Stimulated activated CD4-positive, alpha-beta T cell treated with anti-CD3 and anti-CD28 coated beads, TNF-alpha, amount 100 ng/mL, for 4 hours (primary cell): ENCODE measurements at places on chromosomes 7 and 10.

GRCh38 chr7:13628239-13629001 is 361.0 kb downstream of the ETV1 start:
- no peak for DNase-seq

DNA sequence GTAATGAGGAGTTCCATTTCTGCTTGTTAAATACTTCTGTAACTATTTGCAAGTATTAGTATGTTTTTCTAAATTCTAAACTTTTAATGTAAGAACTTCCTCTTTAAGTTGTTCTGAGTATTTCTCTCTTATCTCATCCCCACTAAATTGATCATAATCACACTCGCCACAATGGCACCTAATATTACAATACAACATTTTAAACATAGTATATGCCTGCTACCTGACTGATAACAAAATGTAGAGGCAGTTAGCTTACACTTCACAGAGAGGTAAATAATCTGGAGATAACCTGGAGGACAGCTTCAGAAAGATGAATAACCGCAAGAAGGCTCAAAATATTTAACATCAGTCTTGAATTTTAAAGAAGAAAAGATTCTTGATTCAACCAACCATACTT is 48.6 kb downstream of the HIBADH start:
- no peak for DNase-seq

GRCh38 chr7:11570205-11570604 is 261.8 kb downstream of the THSD7A start:
- DNase-seq, result no peak

DNA sequence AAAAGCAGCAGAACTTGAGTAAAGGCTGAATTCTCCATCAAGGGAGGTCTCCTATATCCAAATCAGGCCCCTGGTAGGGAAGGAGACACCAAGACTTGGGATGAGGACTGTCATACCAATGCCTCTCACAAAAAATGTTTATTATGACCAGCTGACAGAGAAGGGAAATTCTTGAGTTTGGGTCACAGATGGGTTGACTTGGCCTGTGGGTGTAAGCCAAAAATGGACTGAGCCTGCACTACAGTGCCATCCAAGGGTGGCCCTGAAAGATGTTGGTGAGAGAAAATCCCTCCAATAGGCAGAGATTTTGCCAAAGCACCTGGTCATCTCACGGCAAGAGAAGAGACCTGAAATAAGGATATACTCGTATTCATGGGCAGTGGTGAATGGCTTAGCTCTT is 27.0 kb upstream of the PPIF start:
- DNase-seq, result no peak

- no peak for DNase-seq
Measured at GRCh38 chr7:50751146-50751545, 31.6 kb downstream of the GRB10 start.

DNA sequence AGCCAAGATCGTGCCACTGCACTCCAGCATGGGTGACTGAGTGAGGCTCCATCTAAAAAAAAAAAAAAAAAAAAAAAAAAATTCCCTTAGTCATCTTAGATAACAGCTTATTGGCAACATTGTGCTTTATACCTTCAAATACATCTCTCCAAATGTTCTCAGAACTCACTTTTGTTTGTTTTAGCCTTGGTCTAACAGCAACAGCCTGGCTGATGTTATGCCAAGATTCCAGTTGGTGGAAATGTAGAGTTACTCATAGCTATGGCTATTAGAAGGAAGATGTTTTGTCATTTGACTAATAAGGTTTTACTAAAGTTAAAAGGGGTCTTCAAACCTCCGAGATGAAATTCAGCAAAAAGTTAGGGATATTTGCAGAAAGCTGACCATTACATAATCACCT is 481.4 kb downstream of the NEBL start:
- DNase-seq, result no peak

DNA sequence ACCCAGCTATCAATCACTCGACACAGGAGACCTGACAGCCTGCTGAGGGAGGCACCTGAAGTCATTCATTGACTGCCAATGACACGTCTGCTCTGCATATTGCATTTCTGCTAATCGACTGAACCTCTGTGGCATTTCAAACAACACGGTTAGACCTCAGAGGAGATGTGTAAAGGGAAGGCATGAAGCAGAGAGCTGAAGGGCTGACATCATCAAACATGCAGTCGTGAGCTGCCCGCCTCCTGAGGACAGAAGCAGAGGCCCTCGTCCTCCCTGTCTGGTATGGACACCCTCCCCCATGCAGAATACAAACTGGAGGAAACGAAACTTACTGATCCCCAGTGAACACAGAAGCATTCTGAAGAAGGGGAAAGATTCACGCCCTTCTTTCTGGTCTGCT is 462.6 kb upstream of the MGMT start:
- DNase-seq, result no peak

GRCh38 chr10:63707254-63707910 is 186.2 kb downstream of the REEP3 start:
- no peak for DNase-seq

DNA sequence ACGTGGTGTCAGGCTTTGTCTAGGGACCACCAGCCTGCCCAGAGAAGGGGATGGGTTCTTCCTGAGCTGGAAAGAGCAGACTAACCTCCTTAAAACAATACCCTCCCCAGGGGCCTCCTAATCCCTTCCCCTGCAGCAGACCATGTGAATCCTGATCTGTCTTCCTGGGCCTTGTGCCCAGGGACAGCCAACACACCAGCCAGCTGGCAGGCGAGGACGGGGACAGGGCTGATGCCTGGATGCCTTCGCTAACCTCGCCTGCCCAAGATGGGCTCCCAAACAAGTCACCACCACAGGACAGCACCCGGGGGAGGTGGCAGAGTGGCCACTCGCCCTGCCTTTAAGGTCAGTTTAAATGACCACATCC is 17.6 kb downstream of the PODXL start:
- no peak for DNase-seq

DNA sequence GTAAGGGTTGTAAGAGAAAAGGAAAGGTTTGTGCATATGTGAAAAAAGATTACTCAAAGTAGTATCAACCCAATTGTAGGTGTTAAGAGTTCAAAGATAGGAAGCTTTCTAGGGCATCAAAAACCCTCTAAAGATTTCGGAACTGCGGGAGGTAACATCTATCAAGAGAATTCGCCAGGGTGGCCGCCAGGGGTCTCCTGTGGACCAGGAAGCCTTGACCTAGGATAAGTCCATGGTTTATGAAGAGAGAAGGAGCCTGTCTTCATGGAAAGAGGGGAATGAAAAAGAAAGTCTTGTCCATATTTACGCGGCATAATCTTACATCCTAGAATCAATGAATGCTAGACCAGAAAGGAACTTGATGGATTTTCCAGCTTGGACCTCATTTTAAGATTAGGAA is 140.7 kb upstream of the CALCR start:
- DNase-seq, result no peak

- DNase-seq, result no peak
Measured at GRCh38 chr10:86075512-86075911, 291.1 kb downstream of the GRID1 start.

DNA sequence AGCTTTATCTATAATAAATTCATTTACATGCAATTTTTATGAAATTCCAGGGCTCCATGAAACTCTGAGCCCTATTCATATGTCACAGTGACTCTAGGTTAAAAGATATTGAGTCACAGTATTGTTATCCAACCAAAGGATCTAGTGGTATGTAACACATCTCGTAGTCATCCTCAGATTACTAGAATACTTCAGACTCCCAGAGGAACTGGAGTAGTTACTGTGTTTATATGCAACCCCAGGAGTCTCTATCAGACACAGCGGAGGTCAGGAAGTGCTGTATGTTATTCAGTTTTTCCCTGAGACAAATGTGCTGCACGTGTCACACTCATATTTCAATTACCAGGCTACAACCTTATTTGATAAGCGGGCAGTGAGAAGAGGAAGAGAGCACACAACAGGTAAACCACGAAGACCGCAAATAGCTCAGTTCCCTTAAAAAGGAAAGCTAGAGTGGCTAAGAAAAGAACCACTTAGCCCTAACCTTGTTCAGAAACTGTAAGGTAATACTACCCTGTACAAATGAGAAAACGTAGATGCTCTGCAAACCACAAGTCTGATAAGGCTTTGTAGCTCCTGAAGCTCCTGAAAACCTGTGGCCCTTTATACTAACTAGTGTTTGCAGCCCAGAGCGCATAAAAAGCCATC is 114.0 kb upstream of the CNTNAP2 start:
- DNase-seq, result no peak

DNA sequence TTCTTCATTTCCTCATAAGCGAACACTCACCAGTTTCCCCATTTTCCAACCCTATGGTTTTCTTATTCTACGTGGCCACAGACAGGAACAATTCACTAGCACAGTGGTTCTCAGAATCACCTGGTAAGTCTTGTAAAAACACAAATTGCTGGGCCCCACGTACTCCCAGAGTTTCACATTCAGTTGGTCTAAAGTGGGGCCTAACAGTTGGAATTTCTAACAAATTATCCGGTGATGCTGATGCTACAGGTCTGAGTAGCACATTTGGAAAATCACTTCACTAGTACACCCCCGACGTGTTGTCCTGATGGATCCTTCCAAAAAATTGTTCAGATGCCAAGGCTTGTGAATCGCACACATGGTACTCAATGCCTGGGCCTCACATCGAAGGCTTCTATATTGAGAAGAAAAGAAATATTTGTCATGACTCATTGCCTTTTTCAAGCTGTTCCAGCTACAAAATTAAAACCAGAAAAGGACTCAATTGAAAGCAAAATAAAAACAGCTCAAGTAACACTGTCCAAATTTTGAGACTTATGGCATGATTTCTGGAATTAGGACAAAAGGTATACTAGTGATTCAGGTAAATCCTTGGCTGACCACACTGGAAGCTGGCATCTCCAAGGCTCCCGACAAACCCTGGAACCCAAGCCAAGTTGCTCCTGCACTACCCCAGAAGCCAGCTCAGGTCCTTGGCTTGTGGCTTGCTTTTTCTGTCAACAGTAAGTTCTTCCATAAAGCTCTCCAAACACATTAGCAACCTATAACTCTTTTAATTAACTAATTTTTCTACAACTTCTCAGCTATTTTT is 12.9 kb upstream of the VIM start:
- DNase-seq, result no peak

DNA sequence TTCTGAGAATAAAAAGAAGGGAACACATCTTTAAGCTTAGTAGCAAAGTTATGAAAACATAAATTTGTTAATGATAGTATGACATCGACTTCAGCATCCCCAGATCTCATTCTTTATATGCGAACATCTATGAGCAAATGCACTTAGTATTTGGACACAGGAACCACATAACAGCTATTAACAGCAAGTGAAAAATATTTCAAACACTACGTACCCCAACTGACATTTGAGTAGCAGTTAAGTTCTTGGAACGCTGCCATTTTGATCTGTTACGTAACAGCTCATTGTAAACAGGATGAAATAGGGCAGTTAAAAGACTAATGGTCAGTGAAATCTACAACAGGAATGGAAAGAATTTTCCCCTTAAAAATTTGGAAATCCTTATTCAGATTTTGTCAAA is 428.9 kb downstream of the TNS3 start:
- DNase-seq, result no peak

- no peak for DNase-seq
Measured at GRCh38 chr10:42955493-42955889, 121.4 kb upstream of the RET start.

DNA sequence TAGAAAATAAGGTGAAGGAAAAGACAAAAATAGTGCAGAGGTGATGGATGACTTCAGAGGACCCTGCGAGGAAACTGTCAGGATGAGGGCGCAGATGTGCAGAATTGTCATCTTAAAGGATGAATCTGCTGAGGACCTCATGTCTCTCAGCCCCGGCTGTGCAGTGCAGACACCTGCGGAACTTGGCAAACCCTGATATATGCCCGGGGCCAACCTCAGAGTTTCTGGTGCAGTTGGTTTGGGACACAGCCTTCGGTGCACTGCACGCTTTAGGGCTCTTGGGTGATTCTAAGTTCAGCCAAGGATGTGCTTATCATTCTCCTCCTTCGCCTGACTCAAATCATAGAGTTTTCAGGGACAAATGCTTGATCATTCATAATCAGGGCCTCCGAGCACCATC is 310.1 kb downstream of the TCERG1L start:
- no peak for DNase-seq

DNA sequence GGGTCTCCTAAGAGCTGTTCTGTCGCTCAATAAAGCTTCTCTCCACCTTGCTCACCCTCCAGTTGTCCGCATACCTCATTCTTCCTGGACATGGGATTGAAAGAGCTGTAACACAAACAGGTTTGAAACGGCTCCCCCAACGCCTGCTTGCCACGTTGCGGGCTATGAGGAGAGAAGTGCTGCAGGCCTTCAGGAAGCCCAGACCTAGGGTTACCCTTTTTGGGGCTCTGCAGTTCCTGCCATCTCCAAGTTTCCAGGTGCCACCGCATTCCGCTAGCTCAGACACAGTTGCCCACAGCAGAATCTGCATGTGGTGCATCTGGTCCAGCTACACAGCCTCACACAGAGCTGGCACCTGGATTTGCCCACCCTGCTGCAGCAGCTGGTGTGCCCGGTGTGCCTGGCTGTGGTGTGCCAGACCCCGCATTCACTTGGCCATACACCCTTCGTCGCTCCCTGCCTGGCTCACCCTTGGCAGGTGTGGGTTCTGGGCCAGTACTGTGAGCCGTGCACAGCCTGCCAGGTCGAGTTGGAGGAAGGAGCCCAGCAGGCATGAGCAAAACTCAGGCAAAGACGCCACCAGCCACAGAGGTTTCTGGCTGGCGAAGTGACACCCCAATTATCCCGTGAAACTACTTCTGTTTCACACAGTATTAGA is 253.2 kb upstream of the SEMA3A start:
- DNase-seq, result no peak

- no peak for DNase-seq
Measured at GRCh38 chr7:6575281-6576023, 1.8 kb upstream of the ZDHHC4 start.

DNA sequence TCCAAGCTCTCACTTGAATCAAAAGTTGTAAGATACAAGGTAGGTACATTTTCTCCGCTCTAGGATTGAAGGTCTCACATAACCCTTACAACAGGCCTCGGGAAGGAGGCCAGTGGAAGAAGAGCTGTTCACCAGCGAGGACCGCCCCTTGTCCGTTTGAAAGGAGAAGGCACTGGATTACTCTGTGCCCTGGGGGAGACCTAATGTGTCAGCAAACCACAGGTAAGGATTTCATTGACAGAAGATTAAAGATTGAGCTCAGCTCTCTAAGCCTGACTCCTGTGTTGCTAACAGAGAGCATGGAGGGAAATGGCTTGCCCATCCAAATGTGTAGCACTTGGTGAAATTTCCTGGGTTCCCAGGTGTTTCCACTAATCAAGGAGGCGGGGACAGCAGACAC is 81.2 kb downstream of the SLC16A9 start:
- no peak for DNase-seq

GRCh38 chr10:3951993-3952392 is 167.0 kb upstream of the KLF6 start:
- DNase-seq, result no peak
